GM13977 (cell line): ENCODE measurements at places on chromosomes 2 and 18.

GRCh38 chr2:15506229-15506819, 54.8 kb downstream of the NBAS start:
- no peak for DNase-seq

GRCh38 chr2:1698188-1698945, 45.9 kb downstream of the PXDN start:
- DNase-seq: no peak

- no peak for DNase-seq
Measured at GRCh38 chr2:120995656-120996190, 260.1 kb downstream of the GLI2 start.

- DNase-seq: no peak
Measured at GRCh38 chr2:197345846-197346370, 35.3 kb upstream of the ANKRD44 start.

DNA sequence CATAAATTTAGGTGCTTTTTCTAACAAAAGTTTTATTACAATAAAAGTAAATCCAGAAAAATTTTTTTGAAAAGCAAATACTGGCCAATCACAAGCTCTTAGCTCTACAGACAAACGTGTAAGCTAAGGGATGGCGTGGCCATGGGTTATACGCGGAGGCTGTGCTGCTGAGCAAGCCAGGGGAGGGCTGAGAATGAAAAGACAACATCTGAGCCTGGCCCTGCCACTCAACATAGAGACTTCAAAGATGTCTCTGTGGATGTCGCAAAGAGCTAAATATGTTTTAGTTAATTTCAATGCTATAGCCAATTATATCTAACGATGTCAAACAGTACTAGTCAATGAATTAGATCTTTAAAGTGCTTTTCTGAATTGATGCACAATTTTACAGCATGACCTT, 33.3 kb upstream of the NT5DC4 start:
- no peak for DNase-seq

DNA sequence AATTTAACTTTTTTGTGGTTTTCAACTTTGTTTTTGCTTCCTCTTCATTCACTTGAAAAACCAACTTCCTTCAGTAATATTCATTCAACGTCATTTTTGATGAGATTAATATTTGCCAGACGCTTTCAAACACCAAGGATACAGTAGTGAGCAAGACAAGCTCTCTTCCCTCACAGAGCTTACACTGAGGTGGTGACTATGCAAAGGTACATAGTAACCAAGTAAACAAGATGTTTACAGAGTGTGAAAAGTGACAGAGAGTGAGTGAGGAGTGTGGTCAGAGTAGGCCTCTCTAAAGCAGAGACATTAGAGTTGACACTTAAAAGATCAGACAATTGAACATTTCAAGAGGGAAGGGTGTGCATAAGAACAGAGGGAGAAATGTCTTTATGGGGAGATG, 155.5 kb downstream of the TMEM247 start:
- DNase-seq: no peak

DNA sequence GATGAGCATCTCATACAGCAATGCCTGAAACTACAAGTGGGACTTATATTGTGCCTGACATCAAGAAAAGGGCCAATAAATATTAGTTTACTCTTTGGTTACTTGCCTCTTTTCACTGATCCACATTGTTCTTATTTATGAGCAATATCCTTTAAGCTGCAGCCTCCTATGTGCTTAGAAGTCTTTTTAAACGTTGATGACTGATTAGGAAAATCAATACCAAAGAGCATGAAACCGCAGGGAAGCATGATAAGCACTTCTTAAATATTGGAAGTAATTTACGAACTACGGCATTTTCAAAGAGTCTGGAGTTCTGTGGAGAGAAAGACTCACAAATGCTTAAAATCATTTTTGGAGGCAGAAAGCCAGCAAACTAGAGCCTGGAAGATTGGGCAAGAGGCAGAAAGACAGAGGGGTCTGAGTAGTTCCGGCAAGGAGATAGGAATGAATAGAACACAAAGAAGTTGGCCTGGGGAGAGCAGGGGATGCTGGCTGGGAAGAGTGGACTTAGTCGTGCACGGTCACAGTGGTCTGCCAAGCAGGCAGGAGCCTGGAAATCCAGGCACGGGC, 122.6 kb upstream of the NOSTRIN start:
- no peak for DNase-seq

- no peak for DNase-seq
Measured at GRCh38 chr2:46122318-46122976, 174.8 kb upstream of the EPAS1 start.

DNA sequence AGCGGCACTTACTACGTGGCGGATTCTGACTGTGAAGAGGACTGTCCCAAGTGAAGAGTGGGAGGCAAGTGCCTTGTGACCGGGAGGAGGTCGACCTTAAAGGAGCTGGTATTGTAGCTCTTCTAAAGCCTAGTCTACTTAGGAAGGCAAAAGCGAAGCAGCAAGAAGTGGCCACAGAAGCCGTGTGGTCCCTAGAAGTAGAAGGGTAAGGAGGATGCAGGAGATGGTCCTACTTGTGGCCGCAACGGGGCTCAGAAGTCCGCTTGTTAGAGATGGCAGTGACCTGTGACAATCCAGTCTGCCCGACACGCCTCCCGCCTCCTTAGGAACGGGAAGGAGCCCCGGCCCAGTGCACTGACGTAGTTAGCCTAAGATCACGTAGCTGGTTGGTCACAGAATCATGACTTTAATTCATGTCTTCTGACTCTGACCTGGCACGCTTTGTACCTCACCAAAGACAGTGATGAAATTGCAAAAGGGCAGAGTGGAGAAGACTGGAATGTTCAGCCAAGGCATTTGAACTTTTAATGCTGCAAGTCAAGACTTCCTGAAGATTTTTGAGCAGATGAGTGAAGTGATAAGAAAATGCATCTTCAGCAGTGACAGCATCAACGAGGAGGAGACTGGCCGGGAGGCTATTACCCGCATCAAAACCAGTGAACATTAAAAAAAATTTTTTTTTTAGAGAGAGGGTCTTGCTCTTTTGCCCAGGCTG, 749 bp upstream of the EIF2AK3 start:
- peak; percentile 63 for DNase-seq

DNA sequence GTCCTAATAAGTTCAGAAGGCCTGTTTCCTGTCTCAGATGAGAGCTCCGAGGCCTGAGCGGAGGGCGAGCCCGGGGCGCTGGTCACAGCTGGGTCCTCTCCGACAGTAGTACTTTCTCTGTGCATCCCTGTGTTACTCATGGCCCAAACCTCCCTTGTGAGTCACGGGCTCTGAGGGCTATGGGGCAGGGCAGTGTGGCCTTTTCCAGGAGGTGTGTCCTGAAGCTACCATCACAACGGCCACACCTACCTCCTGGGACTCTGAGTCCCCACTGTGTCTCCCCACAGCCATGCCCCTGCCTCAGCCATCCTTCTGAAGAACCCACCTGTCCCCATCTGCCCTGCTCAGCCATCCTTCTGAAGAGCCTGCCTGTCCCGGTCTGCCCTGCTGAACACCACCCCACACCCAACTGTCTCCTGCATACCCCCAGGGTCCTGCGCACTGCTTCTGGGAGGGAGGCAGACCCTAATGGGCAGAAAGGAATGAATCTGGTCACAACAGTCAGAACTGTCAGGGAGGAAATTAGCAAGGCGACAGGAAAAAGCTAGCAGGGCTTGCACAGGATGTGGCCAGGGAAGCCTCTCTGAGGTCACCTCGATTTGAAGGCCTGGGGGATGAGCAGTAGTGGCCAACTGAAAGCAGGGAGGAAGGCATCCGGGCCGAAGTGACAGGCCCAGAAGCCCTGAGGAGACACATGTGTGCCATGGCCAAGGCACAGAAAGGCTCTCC, 145.4 kb upstream of the RIOK3 start:
- DNase-seq: peak; percentile 43

DNA sequence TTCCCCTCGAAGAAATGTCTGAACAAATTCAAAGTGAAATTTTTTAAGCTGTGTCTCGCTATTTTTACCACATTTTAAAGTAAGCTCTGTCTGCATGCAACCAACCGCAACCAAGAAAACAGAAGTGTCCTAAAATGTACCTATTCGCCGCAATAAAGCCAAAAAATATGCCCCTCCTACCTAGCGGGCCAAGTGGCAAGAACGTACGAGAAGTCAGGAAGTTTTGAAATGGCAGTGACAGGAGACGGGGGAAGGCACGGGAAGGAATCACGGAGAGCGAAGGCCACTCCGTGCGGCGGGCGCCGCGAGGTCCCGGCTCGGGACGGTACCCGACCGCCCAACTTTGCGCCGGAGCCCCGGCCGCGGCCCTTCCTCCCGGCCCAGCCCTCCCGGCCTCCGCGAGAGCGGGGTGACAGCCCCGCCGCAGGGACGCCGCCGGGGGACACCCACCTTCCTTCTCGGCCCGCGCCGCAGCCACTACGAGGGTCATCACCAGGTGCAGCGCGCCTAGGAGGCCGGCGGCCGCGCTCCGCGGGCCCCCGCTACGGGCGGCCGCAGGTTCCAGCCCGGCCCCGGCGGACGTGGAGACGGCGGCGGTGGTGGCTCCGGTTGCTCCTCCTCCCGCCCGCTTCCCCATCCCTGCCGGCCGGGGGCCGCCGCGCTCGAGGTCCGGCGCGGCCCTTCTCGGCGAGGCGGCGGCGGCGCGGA, 568 bp downstream of the TMEM131 start:
- DNase-seq: peak; percentile 82

- no peak for DNase-seq
Measured at GRCh38 chr2:182006595-182007341, 21.1 kb downstream of the PPP1R1C start.

DNA sequence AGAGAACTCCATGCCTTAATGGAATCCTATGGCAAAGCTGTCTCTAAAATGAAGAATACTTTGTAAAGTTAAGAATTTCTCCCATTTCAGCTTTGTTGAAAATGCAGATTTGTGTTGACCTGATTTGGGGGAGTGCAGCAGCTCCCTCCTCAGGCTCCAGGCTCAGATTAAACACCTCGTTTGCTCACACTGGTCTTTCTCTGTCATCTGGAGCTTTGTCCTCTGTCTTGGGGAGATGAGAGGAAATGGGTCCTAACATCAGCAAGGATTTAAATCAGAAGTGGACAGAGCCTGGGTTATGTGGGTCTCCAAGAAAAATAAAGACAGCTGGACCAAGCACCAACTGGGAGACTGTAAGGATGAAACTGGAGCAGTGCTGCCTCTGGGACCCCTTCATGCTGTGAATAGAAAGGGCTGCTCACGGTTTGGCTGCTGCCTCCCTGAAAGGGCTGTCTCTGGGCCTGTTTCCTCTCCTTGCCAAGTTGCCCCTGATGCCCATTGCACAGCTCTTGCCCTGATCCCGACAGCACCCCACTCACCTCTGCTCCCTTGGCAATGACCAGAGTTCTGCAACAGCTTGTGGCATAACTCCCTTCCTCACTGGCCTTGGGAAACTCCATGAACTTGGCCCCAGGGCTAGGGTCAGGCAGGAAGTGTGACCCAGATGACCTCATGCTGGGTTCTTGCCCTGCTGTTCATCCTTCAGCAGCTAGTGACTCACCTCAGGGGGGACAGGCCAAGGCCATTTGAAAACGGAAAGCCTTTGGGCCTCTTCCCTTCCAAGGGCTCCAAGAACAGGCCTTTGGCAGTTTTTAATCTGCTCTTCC, 197.2 kb downstream of the CYP26B1 start:
- no peak for DNase-seq

DNA sequence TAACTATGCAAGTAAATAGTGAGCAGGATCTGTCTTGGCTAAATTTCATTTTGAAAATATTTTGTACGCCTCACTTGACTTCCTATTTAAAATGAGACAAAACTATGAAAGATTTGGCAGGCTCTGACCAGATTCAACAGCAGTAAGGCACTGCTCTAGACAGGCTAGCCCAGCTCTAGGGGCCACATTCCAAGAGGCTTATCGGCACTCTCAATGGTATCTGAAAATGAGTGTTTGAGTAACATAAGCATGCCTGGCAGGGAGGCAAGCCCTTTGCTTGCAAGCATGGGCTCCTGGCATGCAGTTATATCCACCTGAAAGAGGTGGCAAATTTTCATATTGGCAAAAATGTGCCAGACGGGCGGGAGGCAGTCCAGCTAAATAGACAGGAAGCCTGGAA, 10.5 kb downstream of the CAPN13 start:
- no peak for DNase-seq

- no peak for DNase-seq
Measured at GRCh38 chr2:232329716-232330067, 48.9 kb upstream of the ALPP start.

- DNase-seq: no peak
Measured at GRCh38 chr2:105954891-105955290, 210.2 kb downstream of the NCK2 start.

GRCh38 chr18:35051641-35052377, 10.6 kb downstream of the MAPRE2 start:
- DNase-seq: no peak

DNA sequence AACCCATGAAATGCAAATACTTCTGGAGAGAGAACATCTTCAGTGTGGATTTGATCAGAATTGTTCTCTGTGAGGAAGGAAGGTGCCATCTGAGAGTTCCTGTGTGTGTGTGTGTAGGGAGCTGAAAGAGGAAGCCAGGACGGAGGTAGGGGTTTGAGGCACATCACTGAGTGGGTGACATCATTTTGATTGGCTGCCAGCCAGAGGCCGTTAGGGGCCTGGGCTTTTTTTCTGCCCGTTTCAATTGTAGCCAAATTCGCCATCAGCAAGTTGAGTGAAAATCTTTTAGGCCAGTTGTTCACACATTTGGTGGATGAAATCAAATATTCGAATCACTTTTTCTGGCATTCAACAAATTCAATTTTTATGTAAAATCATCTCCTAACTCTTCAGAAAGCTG, 48.9 kb downstream of the TSN start:
- DNase-seq: peak; percentile 67

- no peak for DNase-seq
Measured at GRCh38 chr18:8091035-8091434, 518.2 kb upstream of the RAB12 start.

GRCh38 chr2:215723631-215724011, 287.8 kb upstream of the FN1 start:
- DNase-seq: no peak

GRCh38 chr18:2535419-2535910, 35.8 kb downstream of the METTL4 start:
- no peak for DNase-seq

- no peak for DNase-seq
Measured at GRCh38 chr18:50862401-50862800, 16.5 kb upstream of the ME2 start.

DNA sequence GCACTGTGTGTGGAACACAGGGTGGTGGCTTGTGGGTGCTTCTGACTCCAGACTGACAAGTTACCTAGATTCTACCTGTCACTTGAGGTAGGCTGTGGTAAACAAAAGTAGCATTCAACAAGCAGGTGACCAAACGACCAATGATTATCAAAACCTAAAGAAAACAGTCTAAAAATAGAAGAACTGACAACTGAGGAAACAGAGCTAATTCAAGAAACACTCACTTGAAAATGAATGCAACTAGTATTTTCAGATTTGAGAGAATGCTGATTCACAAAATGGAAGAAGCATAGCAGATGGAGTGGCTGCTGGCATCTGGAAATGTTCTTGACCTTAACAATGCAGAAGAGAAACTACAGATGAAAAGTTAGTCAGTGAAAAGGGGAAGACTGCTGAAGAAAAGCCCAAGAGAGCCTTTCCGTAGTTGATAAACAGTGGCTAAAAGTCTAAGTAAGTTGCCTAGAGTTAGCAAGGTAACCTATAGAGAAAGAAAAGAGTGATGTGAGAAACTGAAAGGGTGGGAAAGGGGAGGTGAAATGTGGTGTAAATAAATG, 170.4 kb downstream of the NCK2 start:
- DNase-seq: no peak

GRCh38 chr18:8752329-8752728, 47.0 kb downstream of the MTCL1 start:
- DNase-seq: no peak

- no peak for DNase-seq
Measured at GRCh38 chr2:201254081-201254730, 6.1 kb upstream of the CASP8 start.

GRCh38 chr2:8615576-8616281, 66.1 kb upstream of the ID2 start:
- DNase-seq: no peak

GRCh38 chr2:105085525-105085924, 47.7 kb downstream of the MRPS9 start:
- DNase-seq: no peak
